Activated CD8-positive, alpha-beta T cell treated with anti-CD3 and anti-CD28 coated beads for 36 hours (primary cell): ENCODE measurements at places on chromosomes 12 and 14. TPM values are rescaled to one million over a fixed set of nuclear protein-coding genes. Genes with fewer than 3 reads are reported as not detected.

DNA sequence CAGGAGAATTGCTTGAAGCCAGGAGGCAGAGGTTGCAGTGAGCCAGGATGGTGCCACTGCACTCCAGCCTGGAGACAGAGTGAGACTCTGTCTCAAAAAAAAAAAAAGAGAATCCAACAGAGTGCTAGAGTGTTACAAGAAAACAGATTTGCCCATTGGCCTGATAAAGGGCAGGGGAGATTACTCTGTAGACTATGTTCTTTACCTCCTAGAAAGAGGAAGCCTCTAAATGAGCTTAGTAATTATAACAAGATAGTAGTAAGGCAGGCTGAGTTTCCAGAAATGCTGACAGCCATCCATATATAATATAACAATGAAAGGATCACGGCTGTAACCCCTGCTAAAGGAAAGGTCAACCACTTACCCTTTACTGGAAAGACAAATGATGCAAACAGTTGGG lies 24.4 kb downstream of the AK7 start:
- H3K27me3 ChIP-seq: no peaks in the 10 kb centered on the region
- no peak overlapping the region for H3K4me3 ChIP-seq
- no peak overlapping the region for H3K27ac ChIP-seq
- no peaks in the 10 kb centered on the region for H3K4me1 ChIP-seq
- no peaks in the 10 kb centered on the region for H3K36me3 ChIP-seq

DNA sequence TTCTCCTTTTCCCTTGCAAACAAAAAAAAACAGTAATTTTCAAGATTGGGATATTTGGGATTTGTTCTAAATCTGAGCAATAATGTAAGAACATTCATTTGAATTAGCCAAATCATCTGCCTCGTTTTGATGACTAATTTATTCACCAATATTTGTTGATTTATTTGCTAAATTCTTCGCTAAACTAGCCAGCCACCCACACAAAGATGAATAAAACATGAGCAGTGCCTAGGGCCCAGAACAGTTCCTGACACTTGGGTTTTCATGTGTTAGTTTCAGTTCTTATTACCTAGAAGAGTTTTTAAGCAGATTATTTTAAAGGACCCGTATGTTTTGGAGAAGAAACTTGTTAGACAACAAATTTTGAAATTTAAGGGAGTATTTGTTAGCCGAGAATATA lies 1.4 kb downstream of the ETNK1 start:
- peaks cover 40% of the 10 kb centered on the region for H3K4me1 ChIP-seq
- DNase-seq: peak; percentile 58
- H3K4me3 ChIP-seq: peak overlapping the region; percentile 100
- peaks cover 3% of the 10 kb centered on the region for H3K27me3 ChIP-seq
- peaks cover 19% of the 10 kb centered on the region for H3K36me3 ChIP-seq

DNA sequence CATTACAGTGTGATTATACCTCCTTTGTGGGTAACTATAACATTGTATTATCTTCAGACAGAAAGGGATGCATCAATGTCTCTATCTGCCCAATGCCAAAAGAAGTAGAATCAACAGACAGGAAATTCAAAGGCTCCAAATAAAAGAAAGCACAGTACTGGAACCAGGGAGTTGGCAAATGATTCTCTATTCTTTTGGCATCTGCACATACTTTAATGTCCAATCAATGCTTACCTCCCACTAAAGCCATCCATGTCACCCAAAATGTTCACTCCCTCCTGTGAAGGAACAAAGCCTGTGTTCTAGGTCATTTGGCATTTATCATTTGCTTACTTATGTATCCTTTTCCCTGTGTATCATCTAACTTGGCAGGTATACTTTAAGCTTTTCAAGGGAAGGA lies 36.7 kb downstream of the KIF21A start:
- no peaks in the 10 kb centered on the region for H3K27me3 ChIP-seq
- H3K4me1 ChIP-seq: peaks cover 15% of the 10 kb centered on the region
- DNase-seq: no peak
- no peak overlapping the region for H3K27ac ChIP-seq
- no peaks in the 10 kb centered on the region for H3K36me3 ChIP-seq

GRCh38 chr12:98296462-98297079 lies 218.8 kb upstream of the TMPO start:
- H3K4me3 ChIP-seq: no peak overlapping the region
- no peak for DNase-seq
- H3K27me3 ChIP-seq: peaks cover 13% of the 10 kb centered on the region
- no peaks in the 10 kb centered on the region for H3K36me3 ChIP-seq
- H3K4me1 ChIP-seq: no peaks in the 10 kb centered on the region

GRCh38 chr14:50343434-50343833 lies 31.3 kb downstream of the DMAC2L start:
- H3K4me1 ChIP-seq: peaks cover 26% of the 10 kb centered on the region
- H3K27ac ChIP-seq: no peak overlapping the region
- no peaks in the 10 kb centered on the region for H3K36me3 ChIP-seq
- no peaks in the 10 kb centered on the region for H3K27me3 ChIP-seq

DNA sequence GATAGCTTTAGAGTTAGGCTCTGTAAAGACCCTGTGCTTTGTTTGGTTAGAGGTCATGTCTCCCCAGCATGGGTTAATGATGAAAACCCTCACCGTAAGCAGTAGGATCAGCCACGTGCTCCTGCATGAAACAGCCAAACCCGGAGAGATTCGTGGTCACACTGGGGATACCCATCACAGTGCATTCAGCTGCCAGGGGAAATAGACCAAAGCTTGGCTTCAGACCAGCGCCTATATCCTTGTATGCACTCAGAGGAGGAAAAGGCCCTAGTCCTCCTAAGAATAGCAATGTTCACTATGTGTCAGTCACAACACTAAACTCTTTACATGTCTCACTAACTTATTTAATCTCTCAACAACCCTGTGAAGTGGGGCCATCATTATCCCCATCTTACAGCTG lies 16.3 kb downstream of the SPX start:
- peaks cover 3% of the 10 kb centered on the region for H3K27me3 ChIP-seq
- H3K4me3 ChIP-seq: no peak overlapping the region
- H3K4me1 ChIP-seq: peaks cover 2% of the 10 kb centered on the region

- H3K27me3 ChIP-seq: peaks cover 3% of the 10 kb centered on the region
- no peaks in the 10 kb centered on the region for H3K36me3 ChIP-seq
- no peak for DNase-seq
- H3K4me1 ChIP-seq: no peaks in the 10 kb centered on the region
- H3K4me3 ChIP-seq: no peak overlapping the region
These were observed 116.3 kb downstream of the TMX1 start for GRCh38 chr14:51356381-51356780.

FICD gene
- total RNA-seq: 3.9 TPM

PGF gene
- total RNA-seq: 0.27 TPM

RND1 gene
- total RNA-seq: 3.2 TPM

CISTR gene
- not detected for total RNA-seq

KTN1 gene
- 107 TPM for total RNA-seq
